ENCODE measurements at places on chromosomes 4 and X.
A peak's percentile ranks its signal among the peaks of the same experiment; 100 is the strongest.

- DNase-seq, result no peak
These were observed 86.9 kb downstream of the EVC start for GRCh38 chr4:5797866-5798265.

DNA sequence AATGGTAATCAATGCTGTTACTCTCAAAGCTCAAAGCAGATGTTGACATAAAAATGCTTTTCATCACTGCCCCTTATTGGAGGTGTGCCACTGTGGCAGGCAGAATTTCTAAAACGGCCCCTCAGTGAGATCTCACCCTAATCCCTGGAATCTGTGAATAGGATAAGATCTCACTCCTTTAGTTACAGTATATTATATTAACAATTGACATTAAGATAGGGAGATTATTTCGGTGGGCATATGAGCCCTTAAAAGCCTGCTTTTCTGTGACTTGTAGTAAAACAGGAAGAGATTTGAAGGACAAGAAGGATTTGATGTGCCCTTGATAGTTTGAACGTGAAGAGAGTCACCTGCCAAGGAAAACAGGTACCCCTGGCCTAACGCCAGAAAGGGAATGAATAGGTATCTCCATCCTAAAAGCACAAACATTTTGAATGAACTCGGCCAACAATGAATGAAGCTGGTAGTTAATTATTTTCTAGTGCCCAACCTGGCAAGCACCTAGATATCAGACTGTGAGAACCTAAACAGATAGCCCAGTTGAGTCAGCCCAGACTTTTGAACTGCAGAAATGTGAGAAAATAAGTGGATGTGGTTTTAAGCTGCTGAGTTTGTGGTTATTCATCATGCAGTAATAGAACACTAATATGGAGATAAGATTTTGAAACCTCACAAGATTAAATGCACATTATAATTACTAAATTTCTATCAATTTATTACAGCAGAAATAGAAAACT is 881.6 kb downstream of the PCDH18 start:
- DNase-seq, result no peak

- DNase-seq, result no peak
These were observed 27.9 kb upstream of the ZCCHC12 start for GRCh38 chrX:118795528-118796280.

GRCh38 chr4:16687011-16687410 is 211.4 kb downstream of the LDB2 start:
- no peak for DNase-seq

DNA sequence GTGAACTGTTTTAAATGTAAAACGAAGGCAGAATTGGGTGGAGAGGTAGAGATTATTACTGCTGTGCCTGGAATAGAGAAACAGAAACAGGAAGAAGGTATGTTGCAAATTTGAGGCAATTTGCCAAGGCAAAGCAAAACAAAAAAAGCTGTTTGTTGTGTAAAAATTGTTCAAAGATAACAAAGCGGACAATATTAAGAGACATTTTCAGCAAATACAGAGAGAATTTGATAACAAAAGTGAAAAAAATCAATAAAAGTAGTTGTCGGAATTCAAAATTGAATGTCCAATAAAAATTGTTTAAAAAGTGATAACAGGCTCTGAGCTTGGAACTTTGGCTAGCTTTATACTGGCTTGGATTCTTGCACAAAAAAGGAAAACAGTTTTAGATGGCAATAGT is 14.4 kb upstream of the SMS start:
- DNase-seq, result no peak

DNA sequence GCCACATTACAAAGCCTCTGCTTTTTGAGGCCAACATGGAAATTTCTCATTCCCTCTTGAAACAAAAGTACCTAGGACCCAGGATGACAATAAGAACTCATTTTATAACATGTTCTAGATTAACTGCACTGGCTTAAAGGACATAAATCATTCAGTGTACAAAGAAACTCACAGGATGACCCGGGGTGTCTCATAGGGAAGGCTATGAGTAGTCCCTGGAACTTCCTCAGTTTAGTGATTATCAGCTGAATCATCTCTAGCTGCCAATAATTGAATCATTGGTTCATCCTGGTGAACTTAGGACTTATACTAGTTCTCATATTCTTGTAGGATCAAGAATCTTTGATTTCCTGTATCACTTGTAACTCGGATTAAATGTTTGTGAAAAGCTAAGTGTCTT is 95.8 kb upstream of the WDR1 start:
- no peak for DNase-seq

DNA sequence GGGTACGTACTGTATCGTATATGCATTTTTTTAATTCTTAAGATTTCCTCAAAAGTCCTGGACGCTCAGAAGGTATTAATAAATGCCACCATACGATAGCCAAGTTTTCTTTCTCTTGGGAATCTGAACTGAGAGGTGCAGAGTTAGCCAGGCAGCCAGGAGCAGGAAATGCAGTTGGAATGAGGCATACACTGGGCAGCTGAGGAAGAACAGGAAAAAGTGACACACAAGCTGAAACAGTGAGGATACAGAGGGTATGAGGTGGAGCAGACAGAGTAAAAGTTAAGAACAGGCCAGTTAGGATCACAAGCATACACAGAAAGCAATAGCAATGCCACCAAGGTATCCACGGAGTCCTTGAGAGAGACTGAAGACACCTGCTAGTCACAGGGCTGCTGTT is 13.4 kb downstream of the UFSP2 start:
- no peak for DNase-seq

- DNase-seq, result peak; percentile 5
These were observed at the start of gene SPP1 for GRCh38 chr4:87975466-87975865. SPP1 (plus strand) TSS chr4:87975714; CDS start chr4:87976896, 1,182 bp downstream.

DNA sequence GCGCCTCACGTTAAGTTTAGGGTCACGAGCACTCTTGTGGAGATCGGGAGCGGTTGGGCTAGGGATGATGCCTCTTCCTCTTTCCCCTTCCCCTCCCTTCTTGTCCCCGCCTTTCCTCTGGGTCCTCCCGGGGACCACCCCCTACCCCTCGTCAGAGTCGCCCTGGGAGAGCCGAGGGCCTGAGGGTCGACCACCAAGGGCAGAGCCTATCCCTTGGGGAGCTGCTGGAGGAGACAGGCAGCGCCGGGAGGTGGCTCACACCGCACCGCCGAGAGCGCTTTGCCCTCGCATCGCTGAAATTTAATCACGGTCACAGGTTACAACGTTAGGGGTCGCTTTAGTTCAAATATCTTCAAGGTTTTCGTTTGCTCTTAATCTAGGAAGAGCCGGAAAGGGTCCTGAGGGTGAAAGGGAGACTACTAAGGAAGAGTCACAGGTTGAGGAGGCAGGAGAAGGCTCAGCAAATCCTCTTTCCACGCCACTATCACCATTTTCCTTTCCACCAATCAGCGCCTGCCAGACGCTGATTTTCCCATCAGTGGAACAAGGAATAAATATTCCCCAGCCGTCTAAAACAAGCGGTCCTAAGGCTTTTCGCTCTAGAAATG is 528 bp upstream of the SNCA start:
- DNase-seq, result no peak

- DNase-seq, result no peak
These were observed 262.4 kb downstream of the CAMK2D start for GRCh38 chr4:113499166-113499565.

- DNase-seq, result no peak
These were observed 62.5 kb upstream of the MND1 start for GRCh38 chr4:153282023-153282422.

DNA sequence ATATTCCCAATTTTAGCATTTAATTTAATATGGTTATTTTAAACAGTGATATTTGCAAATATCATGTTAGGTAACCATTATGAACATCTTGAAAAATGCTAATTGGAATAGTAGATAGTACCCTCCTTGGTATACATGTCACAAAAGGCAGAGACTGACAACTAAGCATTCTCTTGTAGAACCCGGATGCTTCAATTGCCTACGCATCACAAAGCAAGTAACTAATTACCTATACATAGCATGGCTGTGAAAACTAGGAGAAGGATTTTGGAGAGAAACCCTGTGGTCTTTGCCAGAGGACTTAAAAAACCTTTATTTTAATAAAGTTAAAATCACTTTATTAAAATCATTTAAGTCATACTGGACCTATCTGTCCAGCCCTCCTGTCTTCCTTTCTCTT is 764.1 kb upstream of the TENM3 start:
- no peak for DNase-seq

DNA sequence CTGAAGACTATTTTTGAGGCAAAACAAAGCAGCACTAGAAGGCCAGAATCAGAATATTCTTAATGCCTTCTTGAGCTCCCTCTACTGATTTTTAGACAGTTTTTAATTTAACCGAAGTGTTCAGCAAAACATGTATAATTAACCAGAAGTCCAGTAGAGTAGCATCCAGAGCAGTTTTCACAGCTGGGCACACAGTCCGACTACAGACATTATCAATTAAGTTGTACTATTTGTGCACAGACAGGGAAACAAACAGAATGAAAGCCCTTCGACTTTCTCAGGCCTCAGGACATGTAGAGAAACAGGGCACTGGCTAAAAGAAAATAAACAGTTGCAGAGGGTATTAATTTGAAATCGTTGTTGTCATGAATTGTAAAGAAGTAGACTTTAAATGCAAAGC is 11.9 kb downstream of the FSTL5 start:
- no peak for DNase-seq

DNA sequence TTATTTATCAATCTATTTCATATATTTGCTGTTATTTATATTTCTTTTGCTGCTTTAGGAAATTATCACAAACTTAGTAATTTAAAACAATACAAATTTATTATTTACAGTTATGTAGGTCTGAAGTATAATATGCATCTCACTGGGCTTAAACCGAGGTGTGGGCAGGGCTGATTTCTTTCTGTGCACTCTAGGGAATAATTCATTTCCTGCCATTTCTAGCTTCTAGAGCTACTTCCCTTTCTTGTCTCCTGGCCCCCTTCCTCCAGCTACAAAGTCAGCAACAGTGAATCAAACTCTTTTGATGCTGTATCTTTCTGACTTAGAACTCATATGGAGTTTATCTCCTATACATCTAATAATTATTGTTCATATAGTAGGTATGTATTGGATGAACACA is 303.5 kb upstream of the ARSJ start:
- DNase-seq, result no peak

- DNase-seq, result no peak
These were observed 430.5 kb downstream of the NAP1L3 start for GRCh38 chrX:93242897-93243296.

DNA sequence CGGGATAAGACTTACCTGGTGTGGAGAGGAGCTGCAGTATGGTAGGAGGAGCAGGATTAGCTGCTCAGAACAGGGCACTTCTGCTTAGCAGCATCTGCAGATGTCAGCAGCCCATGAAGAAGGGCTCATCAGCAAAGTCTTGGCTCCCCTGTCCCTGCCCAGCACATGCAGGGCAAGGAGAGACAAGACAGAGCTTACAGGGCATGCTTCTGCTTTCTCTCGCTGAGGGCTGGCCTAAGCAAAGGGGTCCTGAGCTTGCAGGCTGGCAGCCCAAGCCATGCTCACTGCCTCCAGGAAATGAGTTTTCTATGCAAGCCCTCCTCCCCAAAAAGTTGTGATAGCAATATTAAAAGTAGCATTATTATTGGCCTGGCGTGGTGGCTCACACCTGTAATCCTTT is 39.5 kb upstream of the TAPT1 start:
- DNase-seq, result no peak

- no peak for DNase-seq
These were observed 62.2 kb upstream of the IL13RA1 start for GRCh38 chrX:118665204-118665603.

GRCh38 chr4:165331823-165332222 is 4.4 kb downstream of the MSMO1 start:
- no peak for DNase-seq

GRCh38 chr4:1259966-1260365 is 11.0 kb upstream of the CTBP1 start:
- no peak for DNase-seq

DNA sequence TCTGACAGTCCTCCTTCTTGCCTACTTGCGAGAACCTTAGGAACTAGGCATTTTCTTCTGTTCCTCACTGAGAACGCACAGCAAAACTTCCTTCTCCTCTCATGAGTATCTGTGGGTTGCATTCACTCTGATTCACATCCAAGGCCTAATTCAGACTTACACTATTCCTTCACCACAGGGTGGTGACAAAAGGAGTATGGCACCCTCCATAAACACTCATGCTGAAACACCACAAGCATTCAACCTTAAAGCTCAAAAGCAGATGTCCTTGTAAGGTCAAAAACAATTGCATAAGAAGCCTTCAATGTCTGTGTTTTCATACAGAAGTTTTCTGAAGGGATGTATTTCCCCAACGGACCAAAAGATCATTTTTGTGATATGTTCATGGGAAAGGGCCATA is 147.3 kb downstream of the CORIN start:
- no peak for DNase-seq

DNA sequence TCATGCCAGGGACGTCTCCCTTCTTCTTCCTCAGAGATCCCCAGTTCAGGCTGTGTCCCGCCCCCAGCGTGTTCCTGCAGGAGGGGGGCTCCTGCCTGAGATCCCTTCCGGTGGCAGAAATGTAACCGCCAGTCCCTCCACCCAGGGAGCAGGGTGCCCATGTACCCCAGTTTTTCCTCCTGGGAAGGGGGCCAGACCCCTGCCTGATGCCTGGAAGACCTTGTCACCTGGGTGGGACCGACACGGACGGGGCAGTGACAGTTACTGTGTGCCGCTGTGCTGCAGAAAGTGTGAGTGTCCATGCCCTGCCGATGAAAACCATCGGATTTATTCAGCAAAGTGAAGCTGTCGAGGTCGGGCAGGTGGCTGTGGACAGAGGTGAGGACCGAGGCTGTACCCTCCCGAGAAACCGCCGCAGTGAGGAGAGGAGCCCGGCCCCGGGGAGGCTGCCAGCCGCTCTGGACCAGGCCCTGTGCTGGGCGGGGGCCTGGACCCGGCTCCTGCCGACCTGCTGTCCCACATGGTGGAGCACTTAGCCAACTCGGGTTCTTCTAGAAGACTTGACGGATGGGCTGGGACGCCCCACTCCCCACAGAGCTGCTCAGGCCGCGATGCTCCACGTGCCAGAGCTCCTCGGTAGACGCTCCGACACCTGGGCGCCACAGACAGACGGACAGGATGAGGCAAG is 36.7 kb upstream of the HMX1 start:
- DNase-seq, result no peak

GRCh38 chr4:66574145-66574978 is 904.1 kb upstream of the EPHA5 start:
- no peak for DNase-seq

Data from stimulated activated CD8-positive, alpha-beta memory T cell treated with anti-CD3 and anti-CD28 coated beads, Interleukin-7, amount 100 ng/mL, for 4 hours (primary cell).